ENCODE measurements at places on chromosomes 3 and 15.

GRCh38 chr3:13072239-13072599, 1.0 kb downstream of the IQSEC1 start:
- DNase-seq = no peak

DNA sequence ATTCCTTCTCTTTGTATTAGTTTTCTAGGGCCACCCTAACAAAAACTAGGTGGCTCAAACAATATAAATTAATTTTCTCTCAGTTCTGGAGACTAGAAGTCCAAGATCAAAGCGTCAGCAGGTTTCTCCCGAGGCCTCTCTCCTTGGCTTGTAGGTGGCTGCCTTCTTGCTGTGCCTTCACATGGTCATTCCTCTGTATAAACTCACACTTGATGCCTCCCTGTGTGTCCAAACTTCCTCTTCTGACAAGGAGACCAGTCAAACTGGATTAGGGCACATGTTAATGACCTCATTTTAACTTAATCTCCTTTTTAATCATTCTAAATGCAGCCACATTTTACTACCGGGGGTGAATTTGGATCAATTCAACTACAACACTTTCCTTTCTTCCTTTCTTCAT, 691.1 kb downstream of the DIPK2A start:
- DNase-seq = no peak

DNA sequence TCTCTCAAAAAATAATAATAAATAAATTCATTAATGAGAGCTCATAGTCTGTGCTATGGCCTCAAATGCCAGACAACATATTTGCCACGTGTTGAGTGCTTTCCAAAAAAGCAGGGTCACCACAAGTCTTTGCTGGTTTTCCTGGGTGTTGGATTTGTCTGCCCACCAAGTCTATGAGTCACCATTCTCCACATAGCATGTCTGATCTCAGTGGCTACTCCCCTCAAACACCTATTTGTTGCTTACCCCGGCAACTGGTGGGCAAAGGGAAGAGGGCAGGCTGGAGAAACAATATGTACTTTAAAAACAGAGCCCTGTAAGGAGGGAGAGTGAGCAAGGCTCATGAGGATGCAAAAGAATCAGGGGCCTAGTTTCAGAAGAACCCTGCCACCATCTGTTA, 120.0 kb upstream of the ARRDC4 start:
- DNase-seq = no peak

- DNase-seq = no peak
These were observed 239.9 kb downstream of the NFKBIZ start for GRCh38 chr3:102089239-102089638.

GRCh38 chr3:42752441-42752840, 20.6 kb downstream of the CCDC13 start:
- no peak for DNase-seq

DNA sequence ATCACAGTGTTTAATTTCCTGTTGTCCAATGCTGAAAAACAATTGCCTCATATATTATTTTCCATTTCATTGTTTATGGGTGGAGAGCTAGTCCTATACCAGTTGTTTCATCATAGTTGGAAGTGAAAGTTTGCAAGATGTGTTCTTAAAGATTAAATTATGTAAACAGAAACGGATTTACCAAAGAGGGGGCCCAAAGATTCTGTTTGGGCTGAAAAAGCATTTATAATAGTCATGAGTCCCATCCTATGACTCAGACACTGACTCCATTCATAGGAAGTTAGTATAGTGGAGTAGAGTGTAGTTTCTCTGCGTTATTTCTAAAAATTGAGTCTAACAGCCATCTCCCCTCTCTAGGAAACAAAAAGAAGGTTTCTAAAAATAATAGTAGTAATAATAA, 24.3 kb downstream of the NFKBIZ start:
- no peak for DNase-seq

GRCh38 chr15:68365140-68365745, 66.7 kb downstream of the ITGA11 start:
- DNase-seq = no peak

DNA sequence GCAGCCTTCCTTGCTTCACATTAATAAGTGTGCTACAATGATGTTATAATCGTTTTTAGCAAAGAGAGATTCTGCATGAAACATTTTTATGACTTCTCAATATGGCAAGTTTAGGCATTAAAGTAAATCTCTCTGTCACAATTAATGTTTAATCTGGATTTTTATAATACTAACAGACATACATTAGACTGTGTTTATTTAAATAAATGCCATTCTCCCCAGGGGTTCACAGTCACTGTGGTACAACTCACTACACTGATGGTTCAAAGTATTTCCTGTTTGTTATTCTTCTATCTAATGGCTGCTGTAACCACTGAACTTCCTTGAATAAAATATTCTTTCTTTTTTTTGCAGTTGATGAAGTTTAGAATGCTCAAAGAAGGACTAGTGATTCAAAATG, 59.0 kb downstream of the SLC12A1 start:
- no peak for DNase-seq

- DNase-seq = no peak
These were observed 40.1 kb upstream of the TAFA4 start for GRCh38 chr3:68972358-68972979.

GRCh38 chr15:37061996-37062395, 38.4 kb downstream of the MEIS2 start:
- no peak for DNase-seq

- DNase-seq = peak; percentile 30
These were observed 52.1 kb downstream of the ITGB5 start for GRCh38 chr3:124834723-124835718.

- DNase-seq = no peak
These were observed 352.6 kb upstream of the CCDC54 start for GRCh38 chr3:107024551-107025026.

- no peak for DNase-seq
These were observed 24.5 kb downstream of the MAP2K1 start for GRCh38 chr15:66411190-66411589.

- DNase-seq = no peak
These were observed 739.2 kb downstream of the VGLL3 start for GRCh38 chr3:86251781-86252180.
